Retina (tissue), 1 donor: ENCODE measurements at places on chromosomes 12 and 14.

GRCh38 chr14:50036637-50037036, 79.7 kb downstream of the VCPKMT start:
- DNase-seq: no peak

GRCh38 chr12:124655048-124655697, 87.8 kb upstream of the NCOR2 start:
- DNase-seq: peak; percentile 46

GRCh38 chr12:117441751-117442150, 80.3 kb upstream of the NOS1 start:
- DNase-seq: no peak

- DNase-seq: peak; percentile 40
Measured at GRCh38 chr14:74491956-74492775, 939 bp downstream of the NPC2 start.

DNA sequence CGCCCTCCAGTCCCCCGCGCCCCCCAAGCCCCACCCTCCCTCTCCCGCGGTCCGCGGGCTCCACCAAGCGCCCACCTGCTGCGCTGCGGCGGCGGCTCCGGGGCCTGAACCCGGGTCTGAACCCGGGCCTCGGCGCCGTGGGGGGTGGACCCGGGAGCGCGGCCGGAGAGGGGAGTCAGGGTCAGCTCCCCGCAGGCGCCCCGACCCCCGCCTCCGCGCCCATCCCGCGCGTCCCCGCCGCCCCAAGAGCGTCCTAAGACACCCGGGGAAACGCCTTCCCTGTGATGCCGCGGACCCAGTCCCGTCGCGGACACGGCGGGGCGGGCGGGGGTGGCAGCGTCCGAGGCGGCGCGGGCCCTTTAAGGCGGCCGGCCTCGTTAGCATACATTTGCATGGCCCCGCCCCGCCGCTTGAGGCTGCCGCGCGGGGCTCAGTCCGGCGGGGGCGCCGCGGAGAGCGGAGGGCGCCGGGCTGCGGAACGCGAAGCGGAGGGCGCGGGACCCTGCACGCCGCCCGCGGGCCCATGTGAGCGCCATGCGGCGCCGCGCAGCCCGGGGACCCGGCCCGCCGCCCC, at the start of gene MMP17:
TSS of gene MMP17 (plus strand) at position 433 of the 574 bp plus-strand sequence. CDS start at position 535, 102 bp downstream.
- peak; percentile 65 for DNase-seq

GRCh38 chr12:1920971-1921370, 2.5 kb upstream of the CACNA2D4 start:
- DNase-seq: peak; percentile 1

GRCh38 chr14:94392510-94392935, 4.1 kb upstream of the SERPINA1 start:
- DNase-seq: no peak

DNA sequence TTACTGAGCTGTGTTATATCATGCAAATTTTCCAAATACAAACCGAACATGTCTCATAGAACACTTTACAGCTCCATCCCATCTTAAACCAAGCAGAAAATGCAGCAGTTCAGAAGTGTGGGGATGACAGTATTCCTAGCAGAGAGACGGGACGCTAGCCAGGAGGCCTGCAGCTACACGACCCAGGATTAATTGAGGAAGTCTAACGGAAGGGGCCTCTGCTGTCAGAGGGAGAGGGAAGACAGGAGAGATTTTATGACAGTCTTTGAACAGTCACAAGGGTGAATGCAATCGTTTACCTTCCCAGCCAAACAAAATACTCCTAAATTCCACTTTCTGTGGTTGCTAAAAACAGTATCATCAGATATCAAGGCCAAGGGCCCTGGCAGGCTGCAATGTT, 261.9 kb downstream of the TMEM132D start:
- no peak for DNase-seq

DNA sequence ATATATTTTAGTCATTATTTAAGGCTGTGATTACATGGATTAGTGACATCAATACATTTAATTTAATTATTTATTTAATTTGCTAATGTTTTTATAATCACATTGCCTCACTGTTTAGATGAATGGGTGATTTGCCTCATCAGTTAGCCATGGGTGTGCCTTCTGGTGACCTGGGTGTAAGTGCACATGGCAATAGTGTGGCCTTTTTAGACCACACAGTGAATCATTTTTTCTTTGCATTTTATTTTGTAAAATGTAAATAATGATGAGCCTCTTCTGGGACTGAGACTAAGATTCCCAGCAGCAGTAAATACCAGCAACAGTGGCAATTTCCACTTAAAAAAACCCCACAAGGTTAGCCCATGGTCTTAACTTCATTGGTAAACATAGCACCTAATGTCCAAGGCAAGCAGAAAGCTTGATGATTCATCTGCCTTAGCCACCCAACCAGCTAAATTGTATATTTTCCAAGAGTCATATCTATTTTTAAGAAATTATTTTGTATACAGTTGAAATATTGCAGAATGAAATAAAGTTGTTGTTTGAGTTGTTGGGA, 235.9 kb upstream of the NOVA1 start:
- DNase-seq: no peak
